Smooth muscle cell of trachea (primary cell): ENCODE measurements at places on chromosomes 6 and 20. TPM values are rescaled to one million over a fixed set of nuclear protein-coding genes. Genes with fewer than 3 reads are reported as not detected.

FKBP1C gene
- 0.17 and 0.87 TPM in 2 replicates for total RNA-seq

PRSS16 gene
- total RNA-seq, result not detected in 2 replicates

CENPQ gene
- 3.5 and 7.1 TPM in 2 replicates for total RNA-seq

TOX2 gene
- 3.5 TPM in 2 replicates for total RNA-seq

SPDEF gene
- 0.15 TPM in 1 of 2 replicates, not detected in the other for total RNA-seq

KCNK16 gene
- total RNA-seq, result not detected in 2 replicates

BPIFB2 gene
- total RNA-seq, result not detected in 2 replicates

C4B gene
- total RNA-seq, result 6.4 and 6.8 TPM in 2 replicates

SCRT2 gene
- not detected in 2 replicates for total RNA-seq

NRN1 gene
- total RNA-seq, result 0.29 and 0.83 TPM in 2 replicates

PHACTR3 gene
- total RNA-seq, result not detected in 2 replicates

HRH3 gene
- total RNA-seq, result not detected in 2 replicates

DDX43 gene
- total RNA-seq, result 0.33 and 1.6 TPM in 2 replicates

STK38 gene
- total RNA-seq, result 24.1 and 25.0 TPM in 2 replicates

SMIM13 gene
- 3.8 and 8.9 TPM in 2 replicates for total RNA-seq

LY6G6C gene
- not detected in 2 replicates for total RNA-seq

PREX1 gene
- 16.9 and 34.9 TPM in 2 replicates for total RNA-seq

LY6G5B gene
- total RNA-seq, result 3.2 and 3.8 TPM in 2 replicates

ESR1 gene
- 0.83 and 1.0 TPM in 2 replicates for total RNA-seq

MOXD1 gene
- total RNA-seq, result 118 and 199 TPM in 2 replicates

DNAH8 gene
- total RNA-seq, result 0.17 and 0.44 TPM in 2 replicates

RIPOR2 gene
- 0.15 and 0.83 TPM in 2 replicates for total RNA-seq

OTOR gene
- not detected in 2 replicates for total RNA-seq

PTK7 gene
- 71.3 and 213 TPM in 2 replicates for total RNA-seq

KCNQ5 gene
- 0.87 and 1.2 TPM in 2 replicates for total RNA-seq

CLVS2 gene
- total RNA-seq, result under 0.01 TPM in 1 of 2 replicates, not detected in the other

SYTL3 gene
- 4.9 and 7.4 TPM in 2 replicates for total RNA-seq

ADGRF5 gene
- total RNA-seq, result under 0.01 and 0.15 TPM in 2 replicates

GGTLC1 gene
- not detected in 2 replicates for total RNA-seq

C20orf204 gene
- total RNA-seq, result 0.99 and 1.3 TPM in 2 replicates

TMC2 gene
- not detected in 2 replicates for total RNA-seq

CLPSL1 gene
- total RNA-seq, result not detected in 2 replicates

LY6G6F gene
- total RNA-seq, result not detected in 2 replicates

SLC2A4RG gene
- total RNA-seq, result 39.1 and 85.3 TPM in 2 replicates

CST2 gene
- not detected in 2 replicates for total RNA-seq

SCUBE3 gene
- total RNA-seq, result 0.44 and 1.5 TPM in 2 replicates

RNF182 gene
- 2.3 and 3.8 TPM in 2 replicates for total RNA-seq

C6orf163 gene
- 2.2 and 2.5 TPM in 2 replicates for total RNA-seq

ANKRD66 gene
- not detected in 2 replicates for total RNA-seq

PAK5 gene
- under 0.01 TPM in 1 of 2 replicates, not detected in the other for total RNA-seq

USP49 gene
- total RNA-seq, result 2.2 and 5.5 TPM in 2 replicates

KHDC1L gene
- total RNA-seq, result not detected in 2 replicates

STX11 gene
- 0.50 and 0.87 TPM in 2 replicates for total RNA-seq

ZSWIM1 gene
- 3.9 and 7.3 TPM in 2 replicates for total RNA-seq
